NCI-H2081 treated with DMSO at 0.1 percent for 48 hours (cell line): ENCODE measurements at places on chromosomes 6 and 20.

DNA sequence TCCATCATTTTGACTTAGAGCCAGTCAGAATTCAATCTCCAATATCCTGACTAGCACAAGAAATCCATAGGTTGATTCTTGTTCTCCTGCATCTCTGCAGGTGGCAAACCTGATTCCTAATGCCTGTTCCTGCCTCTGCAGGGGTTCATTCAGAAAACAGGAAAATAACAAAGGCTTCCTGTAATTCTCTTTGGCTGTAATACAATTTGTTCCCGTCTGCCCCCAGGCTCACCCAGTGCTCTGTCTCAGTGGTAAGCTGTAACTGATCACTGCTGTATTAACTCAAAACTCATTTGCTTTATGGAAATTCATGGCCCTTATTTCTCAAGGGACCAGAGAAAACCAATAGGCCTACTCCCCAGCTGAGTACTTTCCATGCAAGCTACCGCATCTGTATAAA, 88.6 kb downstream of the OPRM1 start:
- DNase-seq: peak; percentile 48

GRCh38 chr6:43105538-43106222, 29.6 kb downstream of the PTK7 start:
- DNase-seq: no peak

DNA sequence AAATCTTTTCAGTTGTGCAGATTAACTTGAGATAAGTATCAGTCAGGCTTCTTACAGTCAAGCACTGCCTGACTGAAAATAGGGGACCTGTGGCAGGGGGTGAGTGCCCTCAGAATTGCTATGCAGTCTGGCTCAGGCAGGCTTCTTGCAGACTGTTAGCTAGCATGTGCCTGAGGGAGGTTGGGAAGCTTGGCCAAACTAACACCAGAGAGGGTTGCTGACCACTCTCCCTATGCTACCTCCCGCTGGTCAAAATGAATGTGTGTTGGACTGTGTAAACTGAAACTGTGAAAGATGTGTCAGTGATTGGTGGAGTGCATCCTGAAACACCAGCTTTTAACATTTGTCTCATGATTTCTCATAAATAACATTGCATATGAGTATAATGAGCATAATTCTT, 622.3 kb upstream of the IMPG1 start:
- DNase-seq: no peak

DNA sequence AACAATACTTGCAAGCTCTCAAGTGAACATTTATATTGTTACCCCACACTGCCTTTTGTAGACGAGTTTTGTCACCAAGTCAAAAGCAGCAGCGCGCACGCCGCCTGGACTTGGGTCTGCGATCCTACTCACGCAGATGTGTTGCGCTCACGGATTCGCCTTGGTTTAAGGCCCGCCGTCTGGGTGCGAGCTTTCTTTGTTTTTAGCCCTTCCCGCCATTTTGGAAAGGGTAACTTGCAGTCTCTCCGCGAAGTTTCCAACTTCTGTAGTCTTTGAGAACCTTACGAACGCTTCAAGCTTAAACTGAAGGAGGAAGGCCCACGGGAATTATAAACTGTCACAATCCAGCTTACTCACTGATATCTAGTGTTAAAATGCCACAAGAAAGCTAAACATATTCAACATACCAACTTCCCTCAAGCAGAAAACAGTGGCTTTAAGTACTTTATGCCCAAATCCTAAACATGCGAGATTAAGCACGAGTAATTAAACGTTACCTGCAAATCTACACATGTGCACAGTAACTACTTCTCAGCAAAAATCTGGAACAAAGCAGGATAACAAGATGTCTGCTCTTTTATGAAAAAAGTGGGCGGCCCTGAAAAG, 80.4 kb upstream of the BTN3A2 start:
- no peak for DNase-seq

DNA sequence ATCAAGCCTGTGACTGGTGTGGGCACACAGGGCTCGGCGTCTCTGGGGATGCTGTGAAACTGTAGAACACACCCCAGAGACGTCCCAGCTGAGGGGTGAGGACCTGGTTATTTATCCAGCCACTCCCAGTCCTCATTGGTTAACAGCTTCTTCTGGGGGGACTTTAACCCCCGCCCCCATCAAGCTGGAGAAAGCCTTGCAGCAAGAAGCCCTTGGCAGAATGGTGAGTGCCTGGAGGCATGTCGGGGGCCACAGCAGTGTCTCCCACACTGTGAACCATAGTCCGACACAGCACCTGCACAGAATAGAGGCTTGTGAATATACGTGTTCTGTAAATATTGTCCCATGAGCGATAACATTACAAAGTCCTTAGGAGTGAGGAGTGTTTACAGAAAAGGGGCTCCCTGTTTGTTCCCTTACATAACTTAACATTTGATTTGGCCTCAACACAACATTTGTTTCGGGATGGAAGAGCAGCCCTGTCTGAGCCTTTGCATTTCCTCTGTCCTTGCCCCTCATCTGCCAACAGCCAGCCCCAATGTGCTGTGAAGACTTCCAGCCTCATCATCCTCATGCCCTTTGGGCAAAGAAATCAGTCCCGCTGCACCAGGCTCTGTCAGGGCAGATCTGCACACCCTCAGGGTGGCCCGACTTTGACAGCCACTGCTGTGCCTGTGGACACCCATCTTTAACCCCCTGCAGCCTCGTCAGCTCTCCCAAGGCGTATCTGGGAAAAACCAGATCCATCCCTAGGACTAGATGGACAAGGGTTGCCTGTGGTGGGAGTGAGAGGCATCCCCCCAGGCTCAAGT, 2.2 kb upstream of the RRBP1 start:
- DNase-seq: no peak

GRCh38 chr6:37058084-37058586, 52.7 kb downstream of the FGD2 start:
- no peak for DNase-seq
